Breast epithelium (tissue), 4 donors: ENCODE measurements at places on chromosomes 2 and 18. TPM values are rescaled to one million over a fixed set of nuclear protein-coding genes. Genes with fewer than 3 reads are reported as not detected.
A peak's percentile ranks its signal among the peaks of the same experiment; 100 is the strongest.

The SPRED2 gene
- 25.2 TPM for total RNA-seq

The CLEC4F gene
- not detected for total RNA-seq

DNA sequence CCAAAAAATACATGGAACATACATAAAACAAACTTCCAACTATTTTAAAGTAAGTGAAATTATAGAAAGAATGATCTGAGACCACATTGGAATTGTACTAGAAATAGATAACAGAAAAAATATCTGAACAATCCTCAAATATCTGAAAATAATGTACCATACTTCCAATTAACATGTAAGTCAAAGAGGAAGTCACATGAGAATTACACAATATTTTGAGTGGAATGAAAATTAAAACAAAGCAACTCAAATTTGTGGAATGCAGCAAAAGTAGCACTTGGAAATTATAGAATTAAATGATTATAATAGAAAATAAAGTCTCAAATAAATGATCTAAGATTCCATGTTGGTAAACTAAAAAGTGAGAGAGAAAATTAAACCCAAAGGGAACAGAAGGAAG lies 38.3 kb upstream of the CTIF start:
- DNase-seq = no peak

- no peak for DNase-seq
Observed at GRCh38 chr18:68147728-68148127, 567.2 kb downstream of the TMX3 start.

The ASPRV1 gene
- 4.5 TPM for total RNA-seq

GRCh38 chr2:64939332-64939917 lies 49.8 kb upstream of the SLC1A4 start:
- DNase-seq = no peak

GRCh38 chr2:238964544-238965067 lies 116.7 kb downstream of the TWIST2 start:
- DNase-seq = peak; percentile 5

- peak; percentile 6 for DNase-seq
Observed at GRCh38 chr2:23429036-23429435, 44.1 kb downstream of the KLHL29 start.

DNA sequence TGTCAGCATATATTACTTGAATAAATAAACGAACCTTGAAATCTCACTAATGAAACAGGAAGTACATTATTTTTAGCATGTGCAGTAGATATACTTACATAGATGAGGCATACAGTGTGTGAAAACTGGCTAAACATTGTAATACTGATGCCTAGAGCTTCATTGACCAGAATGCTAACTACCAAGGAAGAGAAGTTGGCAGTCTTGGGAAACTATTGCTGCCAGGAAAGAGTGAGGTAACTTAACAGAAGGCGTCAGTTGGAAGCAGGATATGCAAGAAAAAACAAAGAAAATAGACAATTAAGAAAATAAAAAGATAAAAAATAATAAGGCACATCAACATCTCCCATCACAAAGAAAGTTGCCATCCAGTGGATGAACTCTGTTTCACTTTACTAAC lies 963.0 kb downstream of the TDRD15 start:
- DNase-seq = no peak

DNA sequence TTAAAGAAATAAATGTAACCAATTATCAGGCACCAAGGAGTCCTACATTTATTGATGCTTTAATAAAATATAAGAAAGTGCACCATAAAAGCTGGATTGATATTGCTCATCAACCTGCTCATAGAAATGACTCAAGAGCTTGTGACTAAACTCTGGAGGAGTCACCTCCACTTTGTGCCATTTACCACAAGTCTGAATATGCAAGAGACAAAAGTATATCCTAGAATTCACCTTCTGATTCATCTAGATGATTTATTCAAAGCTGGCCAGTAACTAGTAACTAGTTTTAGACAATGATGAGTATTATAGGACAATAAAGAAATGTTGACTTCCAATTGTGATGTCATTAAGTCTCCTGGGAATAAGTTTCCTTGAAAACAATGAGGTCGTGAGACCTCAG lies 146.0 kb upstream of the SOX11 start:
- no peak for DNase-seq

The CACNB4 gene
- total RNA-seq = 11.5 TPM

The SLC19A3 gene
- total RNA-seq = 278 TPM

DNA sequence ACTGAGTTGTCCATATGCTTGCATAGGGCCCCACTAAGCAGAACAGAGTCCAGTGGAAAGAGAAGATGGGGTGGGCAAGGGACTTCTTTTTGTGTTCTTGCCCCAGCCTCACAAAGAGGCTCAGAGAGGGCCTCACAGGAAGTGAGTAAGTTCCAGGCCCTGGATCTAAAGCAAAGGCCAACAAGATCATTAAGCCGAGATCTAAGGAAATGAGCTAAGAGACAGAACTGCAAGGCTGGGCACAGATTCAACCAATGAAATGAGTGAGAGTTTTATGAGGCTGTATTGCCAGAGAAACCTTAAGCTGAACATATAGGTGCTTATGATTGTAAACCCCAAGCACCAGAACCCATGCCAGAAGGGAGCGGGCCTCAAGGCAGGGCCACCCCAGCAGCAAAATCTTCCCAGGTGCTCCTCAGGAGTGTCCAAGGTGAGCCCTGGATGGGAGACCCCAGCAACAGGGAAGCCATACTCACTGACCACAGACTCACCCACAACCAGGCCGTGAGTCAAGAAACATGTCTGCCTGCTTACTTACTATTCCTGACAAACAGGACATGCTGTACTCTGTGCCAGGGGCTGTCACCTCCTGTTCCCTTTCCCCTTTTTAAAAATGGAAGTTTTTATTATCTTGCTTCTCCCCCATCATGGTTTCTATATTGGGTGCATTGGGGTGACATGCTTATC lies 40.2 kb downstream of the SLC14A1 start:
- no peak for DNase-seq

DNA sequence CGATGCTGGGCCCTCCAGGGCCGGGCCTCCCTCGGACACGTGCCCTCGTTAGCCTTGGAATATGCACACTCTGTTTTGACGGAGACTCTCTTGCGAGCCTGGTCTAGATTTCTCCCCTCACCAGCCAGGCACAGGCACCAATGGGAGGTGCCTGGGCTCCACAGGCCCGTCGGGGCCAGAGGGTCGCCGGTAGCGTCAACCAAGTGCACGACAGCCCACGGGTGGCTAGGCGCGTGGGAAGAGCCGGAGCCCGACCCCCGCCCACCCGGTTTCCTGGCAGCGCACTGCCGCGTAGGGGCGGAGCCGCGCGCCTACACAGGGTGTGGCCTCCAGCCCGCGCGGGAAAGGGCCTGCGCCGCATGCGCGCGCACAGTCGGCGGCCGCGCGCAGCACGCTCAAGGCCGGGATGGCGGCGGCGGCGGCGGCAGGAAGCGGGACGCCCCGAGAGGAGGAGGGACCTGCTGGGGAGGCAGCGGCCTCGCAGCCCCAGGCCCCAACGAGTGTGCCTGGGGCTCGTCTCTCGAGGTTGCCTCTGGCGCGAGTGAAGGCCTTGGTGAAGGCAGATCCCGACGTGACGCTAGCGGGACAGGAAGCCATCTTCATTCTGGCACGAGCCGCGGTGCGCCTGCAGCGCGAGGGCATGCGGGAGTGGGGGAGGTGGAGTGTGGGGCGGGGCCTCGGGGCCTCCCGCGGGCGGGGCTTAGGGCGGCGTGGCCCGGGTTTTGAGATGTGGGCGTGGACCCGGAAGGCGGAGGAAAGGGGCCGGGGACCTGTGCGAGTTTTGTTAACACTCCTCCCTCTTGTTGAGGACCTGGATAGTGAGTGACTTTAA lies at the start of gene POLE4:
TSS of gene POLE4 (plus strand) at position 370 of the 832 bp plus-strand sequence. CDS start at position 407, 37 bp downstream.
- peak; percentile 85 for DNase-seq

The BAZ2B gene
- 86.1 TPM for total RNA-seq

The GPR35 gene
- 4.7 TPM for total RNA-seq

DNA sequence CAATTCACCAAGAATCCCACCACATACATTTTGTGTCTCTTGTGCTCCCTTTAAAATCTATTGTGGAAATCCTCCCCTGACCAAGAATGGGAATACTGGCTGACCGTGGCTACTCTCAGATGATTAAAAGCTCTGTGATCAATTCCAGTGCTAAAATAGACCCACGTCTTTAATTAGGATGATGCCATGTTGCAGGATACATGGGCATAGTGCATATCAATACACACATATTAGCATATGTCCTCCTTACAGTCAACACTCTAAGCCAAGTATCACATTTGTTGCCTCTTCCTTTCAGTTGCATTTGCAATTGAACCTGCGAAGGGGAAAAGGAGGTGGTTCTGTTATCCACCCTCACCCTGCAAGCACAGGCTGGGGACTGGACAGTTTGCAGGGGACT lies 41.8 kb downstream of the SPP2 start:
- no peak for DNase-seq

DNA sequence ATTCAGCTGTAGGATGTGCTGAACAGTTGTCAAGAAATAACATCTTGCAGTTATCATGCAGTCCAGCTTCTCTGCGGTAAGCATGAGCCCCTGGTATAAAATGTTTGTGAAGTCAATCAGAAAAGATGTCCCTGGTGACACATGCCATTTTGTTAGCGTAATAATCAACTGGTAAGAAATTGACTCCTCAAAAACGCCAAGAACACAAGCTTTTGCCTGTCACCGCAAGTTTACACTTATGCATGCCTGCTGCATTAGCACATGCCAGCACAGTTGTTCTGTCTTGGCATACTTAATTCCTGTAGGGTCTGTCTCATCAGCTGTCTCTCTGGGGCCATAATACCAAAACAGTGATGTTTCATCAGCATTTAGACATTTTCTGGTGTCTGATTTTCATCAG lies 524.8 kb upstream of the DSEL start:
- no peak for DNase-seq

- no peak for DNase-seq
Observed at GRCh38 chr2:61359058-61359457, 111.8 kb downstream of the USP34 start.

The LINC00305 gene
- total RNA-seq = not detected

DNA sequence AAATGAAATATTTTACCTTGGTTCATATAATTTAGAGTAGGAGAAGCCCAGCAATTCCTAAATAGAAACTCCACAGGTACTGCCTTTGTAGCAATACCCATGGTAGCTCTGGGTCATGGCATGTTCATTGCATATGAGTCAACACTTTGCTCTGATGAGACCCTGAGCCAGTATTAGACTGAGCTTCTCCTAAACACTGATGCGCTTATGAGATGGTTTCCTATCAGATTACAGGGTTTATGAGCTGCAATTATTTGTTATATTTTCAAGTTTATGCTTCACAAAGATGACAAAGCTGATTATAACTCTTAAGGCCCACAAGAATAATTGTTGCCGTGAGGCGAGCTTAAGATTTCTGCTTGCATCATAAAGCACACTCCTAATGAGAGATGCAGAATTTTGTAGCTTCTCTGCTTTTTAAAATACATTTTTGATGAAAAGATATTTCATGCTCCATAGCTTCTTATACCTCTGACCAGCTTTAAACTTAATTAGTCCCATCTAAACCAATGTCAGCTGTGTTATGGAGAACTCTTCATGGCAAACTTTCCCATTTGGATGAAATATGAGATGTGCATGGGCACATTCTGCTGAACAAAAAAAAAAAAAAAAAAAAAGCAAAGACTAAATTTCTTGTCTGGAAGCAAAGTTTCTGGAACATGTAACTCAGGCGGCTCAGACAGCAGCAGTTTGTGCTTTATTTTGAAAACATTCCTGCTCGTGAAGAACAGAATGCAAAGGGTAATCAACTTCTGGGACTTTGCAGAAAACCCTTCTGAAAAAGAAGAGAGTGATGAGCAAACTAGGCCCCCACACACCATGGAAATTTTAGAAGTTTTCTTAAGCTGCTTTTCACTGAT lies 162.6 kb downstream of the KCNE4 start:
- no peak for DNase-seq

GRCh38 chr18:58520969-58521368 lies 107.9 kb downstream of the ALPK2 start:
- no peak for DNase-seq

The APLF gene
- 13.4 TPM for total RNA-seq

GRCh38 chr2:8271461-8271860 lies 410.4 kb upstream of the ID2 start:
- DNase-seq = no peak

- no peak for DNase-seq
Observed at GRCh38 chr2:173669271-173669853, 295.8 kb downstream of the SP3 start.

The FKBP7 gene
- 10.5 TPM for total RNA-seq

The MOGAT1 gene
- total RNA-seq = 0.98 TPM

- no peak for DNase-seq
Observed at GRCh38 chr2:170019060-170019805, 158.7 kb upstream of the MYO3B start.

- DNase-seq = peak; percentile 39
Observed at GRCh38 chr2:96760986-96761832, 507 bp downstream of the CNNM4 start.
